ENCODE measurements at places on chromosomes 12 and 14. TPM values are rescaled to one million over a fixed set of nuclear protein-coding genes. Genes with fewer than 3 reads are reported as not detected.
A peak's percentile ranks its signal among the peaks of the same experiment; 100 is the strongest.

Gene CCDC38
- 0.08 TPM for total RNA-seq

Gene ALDH2
- total RNA-seq = 459 TPM

Gene TXNDC16
- total RNA-seq = 3.1 TPM

- peak; percentile 57 for DNase-seq
These were observed 73.4 kb upstream of the EIF5 start for GRCh38 chr14:103260629-103261124.

- DNase-seq = no peak
These were observed 5.5 kb downstream of the OR10AD1 start for GRCh38 chr12:48197549-48197970.

- DNase-seq = peak; percentile 42
These were observed 1.0 kb downstream of the HIP1R start for GRCh38 chr12:122836027-122836921.

DNA sequence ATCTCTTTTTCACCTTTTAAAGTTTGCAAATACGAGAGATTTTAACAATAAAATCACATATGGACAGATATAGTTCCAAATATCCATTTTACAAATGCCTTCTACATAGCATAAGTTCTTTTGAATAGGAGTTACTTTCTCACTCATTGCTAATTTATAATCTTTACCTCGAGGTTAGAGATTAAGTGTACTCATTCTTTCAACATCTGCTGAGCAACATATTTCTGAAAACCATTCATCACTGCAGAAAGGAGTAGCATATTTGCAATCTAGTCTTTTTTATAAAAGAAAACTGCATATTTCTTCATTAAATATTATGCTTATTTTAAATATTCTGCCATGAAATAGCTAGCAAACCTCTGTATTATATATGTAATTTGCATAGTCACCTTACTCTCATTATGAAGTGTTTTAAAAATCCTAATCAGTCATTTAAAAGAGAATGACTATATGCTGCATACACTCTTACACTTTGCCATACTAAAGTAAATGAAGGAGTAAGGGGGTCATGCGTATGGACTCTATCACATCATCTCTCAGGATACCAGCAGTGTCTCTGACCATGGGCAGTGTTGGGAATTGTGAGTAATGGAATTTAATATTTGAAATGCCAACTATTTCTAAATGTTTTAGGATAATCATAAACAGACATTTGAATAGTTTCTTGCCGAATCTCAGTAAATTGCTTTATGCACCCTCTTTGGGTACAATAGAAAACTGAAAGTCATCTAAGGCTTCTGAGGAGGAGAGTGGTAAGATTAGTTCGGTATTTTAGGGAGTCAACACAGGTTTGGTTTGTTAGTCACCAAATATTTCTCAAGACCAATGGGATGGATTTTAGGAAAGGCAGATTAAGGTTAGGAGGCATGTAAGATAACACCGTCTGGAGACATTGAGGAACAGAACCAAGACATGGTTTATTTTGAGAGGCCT is 524.8 kb upstream of the ATP2B1 start:
- no peak for DNase-seq

- no peak for DNase-seq
These were observed 118.2 kb upstream of the TMCC3 start for GRCh38 chr12:94768398-94769046.

DNA sequence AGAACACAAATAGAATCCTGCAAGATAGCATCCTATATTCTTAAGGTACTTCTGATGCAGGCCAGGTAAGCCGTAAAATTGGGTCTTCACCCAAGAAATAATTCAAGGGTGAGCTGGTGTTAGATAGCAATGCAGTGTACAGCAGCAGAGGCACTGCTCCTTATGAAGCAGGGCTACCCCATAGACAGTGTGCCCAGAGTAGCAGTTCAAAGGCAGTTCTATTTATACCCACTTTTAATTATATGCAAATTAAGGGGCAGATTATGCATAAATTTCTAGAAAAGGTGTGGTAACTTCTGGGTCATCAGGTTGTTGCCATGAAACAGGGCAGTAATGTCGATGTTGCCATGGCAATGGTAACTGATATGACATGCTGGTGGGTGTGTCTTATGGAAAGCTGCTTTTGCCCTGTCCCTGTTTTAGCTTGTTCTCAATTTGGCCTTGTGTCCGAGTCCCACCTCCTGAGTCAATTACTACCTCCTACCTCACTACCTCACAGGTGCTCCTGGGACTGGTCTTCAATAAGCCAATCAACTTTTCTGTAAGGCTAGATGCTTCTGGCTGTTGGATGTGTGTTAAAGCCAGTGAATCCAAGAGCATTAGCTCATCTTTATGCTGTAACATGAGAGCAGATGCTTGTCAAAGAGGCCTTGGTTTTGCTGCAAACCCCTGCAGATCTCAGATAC is 61.0 kb downstream of the PPM1A start:
- DNase-seq = no peak

GRCh38 chr12:119728444-119728745 is 60.5 kb downstream of the PRKAB1 start:
- DNase-seq = no peak

- no peak for DNase-seq
These were observed 1.1 kb upstream of the EXD2 start for GRCh38 chr14:69190191-69190590.

DNA sequence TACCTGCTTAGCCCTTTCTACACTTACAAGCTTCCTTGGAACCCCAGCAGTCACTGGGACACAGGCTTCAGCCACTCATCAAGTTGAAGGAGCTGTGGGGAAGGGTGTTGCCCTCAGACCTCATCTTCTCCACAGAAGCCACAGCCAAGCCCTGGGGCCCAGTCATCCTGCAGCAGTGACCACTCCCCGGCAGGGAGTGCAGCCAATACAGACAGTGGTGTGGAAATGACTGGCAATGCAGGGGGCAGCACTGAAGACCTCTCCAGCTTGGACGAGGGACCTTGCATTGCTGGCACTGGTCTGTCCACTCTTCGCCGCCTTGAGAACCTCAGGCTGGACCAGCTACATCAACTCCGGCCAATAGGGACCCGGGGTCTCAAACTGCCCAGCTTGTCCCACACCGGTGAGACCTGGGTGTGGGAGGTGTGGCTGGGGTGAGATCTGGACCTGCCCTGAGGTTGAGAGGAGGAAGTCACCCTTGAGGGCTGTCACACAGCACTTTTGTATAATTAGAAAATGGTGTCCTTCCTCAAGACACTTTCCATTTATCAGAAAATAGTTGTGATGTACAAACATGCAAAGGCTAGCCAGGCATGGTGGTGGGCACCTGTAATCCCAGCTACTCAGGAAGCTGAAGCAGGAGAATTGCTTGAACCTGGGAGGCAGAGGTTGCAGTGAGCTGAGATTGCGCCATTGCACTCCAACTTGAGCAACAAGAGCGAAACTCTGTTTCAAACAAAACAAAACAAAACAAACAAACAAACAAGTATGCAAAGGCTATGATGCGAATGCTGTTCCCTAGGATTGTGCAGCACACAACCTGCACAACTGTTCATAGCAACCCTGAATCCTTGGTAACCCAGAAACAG is 9.9 kb downstream of the GLI1 start:
- DNase-seq = no peak

GRCh38 chr12:57368349-57369095 is 62.3 kb downstream of the R3HDM2 start:
- DNase-seq = no peak
